ENCODE measurements at places on chromosomes 16 and 17. TPM values are rescaled to one million over a fixed set of nuclear protein-coding genes. Genes with fewer than 3 reads are reported as not detected.

DNA sequence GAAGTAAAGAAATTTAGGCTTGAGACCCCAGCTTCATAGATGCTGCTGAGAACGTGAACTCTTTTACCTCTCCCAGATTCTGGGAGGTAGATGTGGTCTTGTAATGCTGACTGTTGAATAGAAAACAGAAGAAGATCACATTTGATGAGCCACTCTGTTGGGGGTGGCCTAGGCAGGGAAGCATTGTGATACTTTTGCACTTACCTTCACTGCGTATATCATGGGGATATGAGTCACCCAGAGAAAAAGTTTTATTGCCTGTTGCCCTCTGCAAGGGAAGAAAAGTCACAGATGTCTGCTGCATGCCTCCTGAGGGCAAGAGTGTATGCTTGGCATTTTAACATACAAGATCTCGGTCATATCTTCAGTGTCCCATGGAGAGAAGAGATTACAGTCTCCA lies 365.4 kb downstream of the SNX29 start:
- DNase-seq = no peak

DNA sequence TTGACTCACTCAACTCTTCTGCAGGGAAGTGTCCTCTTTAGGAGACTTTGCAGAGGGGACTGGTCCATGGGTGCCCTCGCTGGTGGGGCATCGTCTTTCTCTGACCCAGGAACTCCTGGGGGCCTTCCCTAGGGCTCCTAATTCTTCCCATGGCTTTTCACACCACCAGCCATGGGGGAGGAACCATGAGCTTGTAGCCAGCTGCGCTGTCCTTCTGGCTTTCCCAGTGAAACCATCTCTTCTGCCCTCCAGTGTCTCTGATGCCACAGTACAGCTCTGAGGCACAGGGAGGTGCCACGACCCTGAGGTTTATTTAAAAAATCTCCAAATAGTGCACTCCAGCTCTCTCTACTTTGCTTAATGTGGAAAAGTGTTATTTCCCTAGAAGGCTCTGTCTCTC lies 78.6 kb downstream of the SDR42E1 start:
- no peak for DNase-seq

- DNase-seq = no peak
Measured at GRCh38 chr17:1928976-1929375, 96.2 kb downstream of the RTN4RL1 start.

DNA sequence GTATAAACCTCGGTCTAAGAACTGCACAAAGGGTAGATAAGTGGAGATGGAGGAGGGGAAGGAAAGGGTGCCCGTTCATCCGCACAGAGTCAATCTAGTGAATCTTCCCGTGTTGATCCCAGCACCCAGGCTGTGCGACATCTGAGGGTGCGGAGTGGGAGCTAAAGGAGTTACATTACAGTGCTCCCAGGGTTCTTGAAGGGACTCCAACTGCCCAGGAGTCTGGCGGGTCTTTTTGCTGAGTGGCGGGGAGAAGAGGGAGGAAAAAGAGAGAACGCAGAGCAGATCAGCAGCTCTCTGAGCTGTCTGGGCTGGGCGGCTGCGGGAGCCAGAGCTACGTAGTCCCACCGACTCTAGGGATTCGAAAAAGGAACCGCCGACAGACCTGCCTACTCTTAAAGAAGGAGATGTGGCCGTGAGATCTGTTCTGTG lies 1.6 kb upstream of the CA10 start:
- no peak for DNase-seq

GRCh38 chr16:50864386-50864785 lies 122.5 kb downstream of the CYLD start:
- no peak for DNase-seq

Gene COX10
- 16.7 TPM for polyA plus RNA-seq

DNA sequence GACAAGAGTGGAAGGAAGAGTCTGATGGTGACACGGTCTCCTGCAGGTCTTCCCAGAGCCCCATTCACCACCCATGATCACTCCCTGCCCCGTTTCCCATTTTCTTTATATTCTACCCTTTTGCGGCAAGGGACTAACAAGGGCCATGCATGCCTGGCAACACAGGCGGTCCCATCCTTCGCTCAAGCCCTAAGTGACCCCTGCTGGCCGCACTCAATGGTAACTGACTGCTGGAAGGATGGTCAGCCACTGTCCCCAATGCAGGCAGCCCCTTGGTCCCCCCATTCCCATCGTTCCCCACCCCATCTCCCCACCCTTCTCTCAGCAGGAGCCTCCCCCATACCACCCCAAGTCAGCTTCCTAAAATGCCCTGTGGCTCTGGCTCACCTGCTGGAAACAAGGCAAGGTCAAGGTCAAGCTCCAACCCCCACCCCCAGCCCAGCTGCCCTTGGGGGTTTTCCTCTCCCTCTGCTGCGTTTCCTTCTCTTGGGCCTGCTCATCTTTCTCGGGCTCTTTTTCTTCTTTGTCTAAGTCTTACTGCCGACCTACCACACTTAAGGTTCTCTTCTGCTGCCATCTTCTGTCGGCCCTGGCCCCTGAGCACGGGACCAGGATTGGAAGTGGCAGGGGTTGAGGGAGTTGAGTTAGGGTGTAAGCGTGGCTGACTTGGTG lies 116.0 kb downstream of the RPTOR start:
- DNase-seq = no peak

Gene SLC9A5
- polyA plus RNA-seq = 5.5 TPM
